AG04450 (cell line): ENCODE measurements at places on chromosomes 4 and X.
A peak's percentile ranks its signal among the peaks of the same experiment; 100 is the strongest.

GRCh38 chrX:9656277-9656676 lies 109.4 kb downstream of the GPR143 start:
- DNase-seq: no peak

GRCh38 chr4:23169608-23170311 lies 477.0 kb downstream of the GBA3 start:
- no peak for DNase-seq

GRCh38 chr4:144709793-144710525 lies 64.0 kb downstream of the HHIP start:
- no peak for DNase-seq

DNA sequence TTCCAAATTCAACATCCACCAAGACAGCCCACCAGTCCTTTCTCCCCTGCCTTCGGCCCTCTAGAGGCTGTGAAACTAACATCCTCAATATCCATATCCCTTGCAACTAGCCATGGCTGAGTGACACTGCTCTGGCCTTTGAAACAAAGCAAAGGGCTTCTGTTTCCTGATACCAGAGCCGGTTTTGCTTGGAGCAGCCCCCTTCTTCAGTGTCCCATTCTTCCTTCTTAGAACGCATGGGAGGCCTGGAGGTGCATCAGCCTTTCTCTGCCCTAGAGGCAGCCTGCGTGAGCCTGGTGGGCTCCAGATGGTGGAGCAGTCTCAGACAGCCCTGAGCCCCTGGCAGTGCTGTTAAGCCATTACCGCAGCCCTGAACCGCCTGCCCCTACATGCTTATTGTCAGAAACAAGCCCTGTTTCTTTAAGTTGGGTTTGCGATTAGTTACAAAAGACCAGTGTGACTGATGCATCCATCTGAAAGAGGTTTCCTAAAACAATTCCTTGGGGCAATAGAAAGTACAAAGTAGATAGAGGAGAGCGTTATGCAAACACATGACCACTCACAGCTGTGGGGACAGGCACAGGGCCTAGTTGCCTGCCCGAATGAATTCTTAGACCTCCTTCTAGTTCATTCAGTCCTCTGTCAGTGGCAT lies 74.1 kb downstream of the EVC start:
- DNase-seq: no peak

DNA sequence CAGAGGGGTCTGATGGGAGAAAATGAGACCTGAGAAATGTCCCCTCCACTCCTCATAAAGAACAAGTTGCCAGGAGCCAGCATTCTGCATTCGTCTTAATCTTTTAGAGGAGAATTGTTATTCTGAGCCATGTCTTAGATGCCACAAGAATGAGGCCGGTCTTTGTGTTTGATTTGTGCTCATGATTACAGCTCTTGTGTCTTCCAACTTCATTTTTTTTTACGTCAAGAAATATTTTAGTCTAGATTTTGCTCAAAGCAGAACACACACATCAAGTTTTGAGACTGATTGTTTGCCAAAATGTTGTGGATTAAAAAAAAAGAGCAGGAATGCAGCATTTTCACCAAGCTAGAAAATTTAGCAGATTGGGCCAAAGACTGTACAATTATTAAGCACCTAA lies 130.6 kb upstream of the PITX2 start:
- DNase-seq: no peak

- DNase-seq: no peak
These were observed 174.3 kb upstream of the TENM3 start for GRCh38 chr4:182068920-182069319.

- no peak for DNase-seq
These were observed 236.7 kb upstream of the PGRMC2 start for GRCh38 chr4:128524311-128524710.

DNA sequence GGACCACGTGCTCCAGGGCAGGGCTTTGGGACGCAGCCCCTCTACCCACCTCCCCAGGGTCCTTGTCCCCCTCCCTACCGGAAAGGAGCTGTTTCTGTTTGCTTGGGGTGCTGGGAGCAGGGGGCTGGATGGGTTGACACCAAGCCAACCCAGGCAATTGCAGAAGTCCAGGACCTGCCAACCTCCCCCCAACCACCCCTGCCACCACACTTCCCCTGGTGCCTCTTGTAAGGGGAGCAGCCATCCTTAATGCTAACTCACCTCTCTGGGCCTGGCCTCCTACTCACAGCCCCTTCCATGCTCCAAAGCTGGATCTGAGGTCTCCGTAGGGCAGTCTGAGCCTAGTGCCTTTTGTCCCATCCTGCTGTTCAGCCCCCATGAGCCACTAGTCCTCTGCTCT lies 631.9 kb downstream of the BCOR start:
- no peak for DNase-seq

GRCh38 chr4:133550436-133550835 lies 401.3 kb downstream of the PCDH10 start:
- no peak for DNase-seq

GRCh38 chr4:76252271-76252653 lies 741 bp downstream of the FAM47E start:
- no peak for DNase-seq

DNA sequence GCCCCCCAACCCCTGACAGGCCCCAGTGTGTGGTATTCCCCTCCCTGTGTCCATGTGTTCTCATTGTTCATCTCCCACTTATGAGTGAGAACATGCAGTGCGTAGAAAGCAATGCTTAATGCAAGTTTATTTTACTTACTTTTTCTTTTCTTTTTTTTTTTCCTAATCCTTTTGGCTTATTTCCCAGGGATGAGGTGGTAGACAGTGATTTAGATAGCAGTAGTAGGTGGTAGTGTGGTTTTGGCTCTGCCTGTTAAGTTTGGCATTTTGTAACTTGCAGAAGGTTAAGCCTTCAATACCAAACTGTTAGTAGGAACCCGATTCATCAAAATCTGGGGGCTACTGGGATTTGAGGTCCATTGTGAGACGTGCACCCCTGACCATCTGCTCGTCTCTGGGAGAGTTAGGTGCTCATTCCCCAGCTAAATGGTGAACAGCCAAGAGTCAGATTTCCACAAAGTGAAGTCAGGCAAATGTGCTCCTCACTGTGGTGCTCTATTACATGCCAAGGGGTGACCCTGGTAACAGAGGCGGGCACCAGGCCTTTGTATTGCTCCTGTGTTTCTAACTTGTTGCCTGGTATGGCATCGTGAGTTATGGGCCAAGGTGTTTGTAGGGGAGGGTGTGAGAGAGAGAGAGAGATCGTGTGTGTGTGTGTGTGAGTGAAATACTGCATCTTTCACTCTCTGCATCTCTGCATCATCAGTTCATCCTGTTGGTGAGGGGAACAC lies 70.3 kb downstream of the PHOX2B start:
- no peak for DNase-seq

DNA sequence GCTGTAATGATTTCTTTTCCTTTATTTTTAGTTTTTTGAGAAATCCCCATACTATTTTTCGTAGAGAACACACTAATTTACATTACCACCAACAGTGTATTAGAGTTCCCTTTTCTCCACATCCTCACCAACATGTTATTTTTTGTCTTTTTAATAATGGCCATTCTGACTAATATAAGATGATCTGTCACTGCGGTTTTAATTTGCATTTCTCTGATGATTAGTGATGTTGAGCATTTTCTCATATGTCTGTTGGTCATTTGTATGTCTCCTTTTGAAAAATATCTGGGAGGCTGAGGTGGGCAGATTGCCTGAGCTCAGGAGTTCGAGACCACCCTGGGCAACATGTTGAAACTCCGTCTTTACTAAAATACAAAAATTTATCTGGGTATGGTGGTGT lies 30.2 kb downstream of the SPINK2 start:
- DNase-seq: no peak

DNA sequence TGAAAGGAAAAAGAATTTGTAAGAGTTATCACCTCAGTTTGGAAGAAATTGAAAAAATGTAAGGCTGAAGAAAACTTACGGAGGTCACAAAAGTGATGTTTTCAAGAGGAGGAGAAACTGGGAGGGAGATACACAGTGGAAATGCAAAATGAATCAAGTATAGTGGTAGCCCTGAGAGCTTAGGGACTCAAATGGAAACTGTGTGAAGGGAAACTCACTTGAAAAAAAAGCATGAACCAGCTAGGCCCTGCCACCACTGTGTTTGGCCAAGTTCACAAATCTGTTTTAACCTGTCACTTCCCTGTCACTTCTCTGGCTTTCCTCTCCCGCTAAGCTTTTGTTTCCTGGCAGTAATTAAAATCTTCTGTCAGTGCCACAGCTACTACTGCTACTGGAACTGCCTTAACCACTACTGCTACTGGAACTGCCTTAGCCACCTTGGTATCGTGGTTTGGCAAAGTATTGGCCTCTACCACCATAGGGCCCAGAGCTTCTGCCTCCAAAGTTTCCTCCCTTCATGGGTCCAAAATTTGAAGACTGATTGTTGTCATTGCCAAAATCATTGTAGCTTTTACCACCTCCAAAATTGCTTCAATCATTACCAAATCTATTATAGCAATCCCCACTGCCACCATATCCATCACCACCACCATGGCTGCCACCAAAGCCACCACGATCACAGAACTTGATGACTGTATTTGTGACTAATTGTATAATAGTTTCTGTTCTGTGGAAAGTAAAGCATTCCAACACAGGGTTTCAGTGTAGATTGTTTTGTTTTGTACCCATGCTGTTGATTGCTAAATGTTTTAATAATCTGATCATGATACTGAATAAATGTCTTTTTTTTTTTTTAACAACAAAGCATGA lies 41.5 kb downstream of the SMARCA5 start:
- no peak for DNase-seq

GRCh38 chr4:22483551-22483981 lies 32.3 kb downstream of the ADGRA3 start:
- peak; percentile 70 for DNase-seq

- no peak for DNase-seq
These were observed 12.9 kb downstream of the PGM2 start for GRCh38 chr4:37839426-37839825.

DNA sequence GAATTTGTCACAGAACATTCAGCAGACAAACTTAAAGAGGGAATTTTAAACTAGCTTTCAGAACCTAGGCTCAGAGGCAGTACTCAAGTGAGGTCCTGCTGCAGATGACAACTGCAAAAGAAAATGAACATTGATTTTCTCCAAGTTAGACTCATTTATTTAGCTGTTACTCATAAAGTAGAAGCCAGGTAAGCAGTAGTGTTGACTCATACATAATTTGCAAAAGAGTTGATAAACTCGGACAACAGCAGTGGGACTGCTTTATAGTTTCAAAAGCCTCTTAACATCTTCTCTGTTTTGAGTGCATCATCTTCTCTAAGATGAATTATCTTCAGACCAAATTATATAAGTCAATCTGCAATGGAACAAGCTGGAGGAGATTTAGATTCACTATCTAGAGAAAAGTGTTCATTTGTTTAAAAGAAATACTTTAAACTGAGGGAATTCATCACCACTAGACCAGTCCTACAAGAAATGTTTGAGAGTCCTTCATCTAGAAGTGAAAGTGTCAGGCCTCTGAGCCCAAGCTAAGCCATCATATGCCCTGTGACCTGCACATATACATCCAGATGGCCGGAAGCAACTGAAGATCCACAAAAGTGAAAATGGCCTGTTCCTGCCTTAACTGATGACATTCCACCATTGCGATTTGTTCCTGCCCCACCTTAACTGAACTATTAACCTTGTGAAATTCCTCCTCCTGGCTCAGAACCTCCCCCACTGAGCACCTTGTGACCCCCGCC lies 49.5 kb downstream of the COQ2 start:
- DNase-seq: no peak

GRCh38 chr4:174210952-174211490 lies 72.4 kb downstream of the FBXO8 start:
- no peak for DNase-seq

DNA sequence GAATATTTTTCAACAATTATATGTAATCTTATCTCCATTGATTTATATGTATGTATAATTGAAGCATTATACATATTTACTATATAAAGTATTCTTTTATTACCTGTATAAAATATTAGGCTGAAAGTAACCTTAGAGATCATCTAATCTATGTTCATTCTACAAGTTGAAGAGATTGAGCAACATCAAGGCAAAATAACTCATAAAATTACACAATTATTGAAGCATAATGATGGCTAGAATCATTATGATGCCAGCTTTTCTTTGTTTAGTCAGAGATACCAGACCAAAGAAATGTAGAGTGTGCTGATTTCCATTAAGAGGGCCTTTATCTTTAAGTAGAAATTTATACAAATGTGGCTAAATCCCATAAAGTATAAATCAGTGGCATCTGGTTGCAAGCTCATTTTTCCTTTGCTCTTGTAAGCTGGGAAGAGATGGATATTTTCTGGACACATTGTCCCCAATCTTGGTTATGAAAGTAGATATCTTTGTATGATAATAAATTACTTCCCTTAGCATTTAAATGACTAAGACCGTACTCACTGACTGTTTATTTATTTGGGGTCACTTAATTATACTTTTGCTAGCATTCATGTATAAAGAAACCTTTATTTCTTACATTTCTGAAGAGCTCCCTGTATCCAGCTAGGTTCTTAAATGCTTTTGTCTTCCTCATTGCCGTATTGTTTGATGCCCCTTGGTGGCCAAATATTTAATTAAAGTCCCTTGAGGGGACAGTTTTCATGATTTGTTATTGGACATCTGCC lies 339.8 kb downstream of the PCDH7 start:
- DNase-seq: no peak

DNA sequence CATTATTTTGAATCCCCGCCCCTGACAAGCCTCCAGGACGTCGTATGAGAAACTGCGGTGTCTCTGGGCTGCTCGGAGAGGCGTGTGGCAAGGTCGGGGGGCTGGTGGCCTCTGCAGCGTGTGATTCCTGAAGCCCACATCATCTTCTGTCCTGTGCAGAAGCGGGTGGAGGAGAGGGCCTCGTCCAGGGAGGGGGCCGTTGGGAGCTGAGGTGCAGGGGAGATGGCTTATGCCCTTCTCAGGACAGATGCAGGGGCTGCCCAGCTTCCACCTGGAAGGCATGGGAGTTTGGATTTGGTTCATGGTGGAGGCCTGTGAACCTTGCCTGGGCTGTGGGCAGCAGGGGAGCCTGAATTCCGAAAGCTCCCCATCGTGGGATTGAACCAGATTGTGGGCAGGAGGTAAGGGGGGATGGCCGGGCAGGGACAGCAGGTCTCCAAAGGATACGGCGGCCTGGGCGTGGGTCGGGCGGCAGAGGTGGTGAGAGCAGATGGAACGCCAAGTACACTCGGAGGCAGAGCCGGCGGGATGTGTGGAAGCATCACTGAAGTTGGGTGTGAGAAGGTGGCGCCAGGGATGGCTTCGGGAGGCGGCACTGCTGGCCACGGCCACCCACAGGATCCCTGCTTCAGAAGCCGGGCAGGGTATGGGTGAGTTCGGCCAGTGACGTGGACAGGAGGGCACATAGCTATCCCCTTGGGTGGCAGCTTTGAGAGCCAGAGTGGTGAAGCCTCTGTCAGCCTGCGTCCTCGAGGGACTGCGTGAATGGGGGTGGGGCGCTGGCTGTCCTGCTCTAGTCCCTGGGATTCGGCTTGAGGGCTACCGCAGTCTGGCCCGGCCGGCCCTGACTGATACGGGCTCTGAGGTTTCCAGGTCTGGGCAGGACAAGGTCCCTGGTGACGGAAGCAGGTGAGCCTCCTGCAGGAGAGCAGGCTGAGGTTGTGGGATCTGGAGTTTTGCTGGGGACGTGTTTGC lies 76.3 kb upstream of the ADRA2C start:
- DNase-seq: no peak
